ENCODE measurements at places on chromosomes 4 and X.
A peak's percentile ranks its signal among the peaks of the same experiment; 100 is the strongest.

DNA sequence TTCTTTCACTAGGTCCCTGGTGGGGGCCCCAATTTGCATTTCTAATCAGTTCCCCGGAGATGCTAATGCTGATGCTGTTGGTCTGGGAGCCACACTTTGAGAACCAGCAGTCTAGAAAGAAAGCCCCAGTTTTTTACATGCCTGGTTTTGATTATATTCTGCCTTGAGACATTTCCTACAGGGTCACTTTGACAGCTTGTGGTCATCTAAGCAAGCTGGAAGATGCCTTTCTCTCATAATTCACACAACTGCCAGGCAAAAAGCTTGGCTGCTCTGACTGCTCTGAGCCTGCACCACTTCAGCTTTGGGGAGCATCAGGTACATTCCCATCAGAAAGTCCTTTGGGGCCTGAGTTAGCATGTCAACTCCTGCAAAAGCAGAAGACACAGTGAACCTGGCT is 5.9 kb upstream of the PLAC1 start:
- no peak for DNase-seq

- DNase-seq = no peak
Measured at GRCh38 chr4:69743476-69744156, 16.8 kb downstream of the SULT1B1 start.

- no peak for DNase-seq
Measured at GRCh38 chr4:2733844-2734574, 22.1 kb downstream of the TNIP2 start.

DNA sequence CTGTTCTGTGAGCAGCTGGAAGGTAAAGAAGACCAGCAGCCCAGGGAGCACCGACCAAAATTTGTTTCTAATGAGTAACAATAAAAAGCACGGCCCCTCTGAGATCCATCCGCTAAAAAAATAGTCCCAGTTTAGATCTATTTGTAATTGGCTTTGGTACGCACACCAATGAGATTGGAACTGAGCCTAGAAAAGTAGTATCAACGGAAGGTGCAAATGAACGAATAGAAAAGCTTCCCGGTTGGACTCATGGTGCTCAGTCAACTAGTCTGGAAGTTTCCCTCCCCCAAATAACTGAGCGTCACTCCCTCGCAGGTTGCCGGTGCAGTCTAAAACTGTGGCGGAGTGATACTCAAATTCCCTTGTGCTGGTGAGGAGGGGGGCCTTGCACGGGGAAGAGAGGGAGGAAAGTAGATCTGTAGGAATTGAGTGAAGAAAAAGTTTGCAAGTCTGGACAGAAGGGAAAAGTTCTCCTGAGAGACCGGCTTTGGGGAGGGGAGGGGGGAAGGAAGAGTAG is at the start of gene COL4A5:
COL4A5 (plus strand) TSS at position 413 of the 517 bp plus-strand sequence. CDS start 288 bp downstream, outside the sequence.
- DNase-seq = peak; percentile 39

Measured in NCI-H526 (cell line).